ENCODE measurements at places on chromosomes 7 and 10.

- peak; percentile 73 for DNase-seq
Observed at GRCh38 chr7:78232806-78233205, 434.2 kb downstream of the PHTF2 start.

DNA sequence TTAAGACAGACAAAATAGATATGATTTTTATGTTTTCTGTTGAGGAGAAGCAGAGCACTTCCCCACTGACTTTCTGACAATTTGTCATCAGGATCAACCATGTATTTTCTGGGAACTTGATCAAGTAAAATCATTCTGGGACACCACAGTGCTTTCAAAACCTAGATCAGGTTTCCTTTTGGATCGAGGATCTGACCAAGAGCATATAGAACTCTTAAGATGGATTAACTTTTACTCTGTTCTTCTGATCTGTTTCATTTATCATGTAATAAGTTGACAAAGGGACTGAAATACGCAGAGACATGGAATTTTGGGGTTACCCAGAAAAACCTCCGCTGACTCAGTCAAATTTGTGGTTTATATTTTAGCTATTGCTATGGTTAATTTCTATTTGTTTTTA lies 136.0 kb upstream of the WNT16 start:
- peak; percentile 30 for DNase-seq

GRCh38 chr10:3982746-3983442 lies 197.9 kb upstream of the KLF6 start:
- DNase-seq: no peak

DNA sequence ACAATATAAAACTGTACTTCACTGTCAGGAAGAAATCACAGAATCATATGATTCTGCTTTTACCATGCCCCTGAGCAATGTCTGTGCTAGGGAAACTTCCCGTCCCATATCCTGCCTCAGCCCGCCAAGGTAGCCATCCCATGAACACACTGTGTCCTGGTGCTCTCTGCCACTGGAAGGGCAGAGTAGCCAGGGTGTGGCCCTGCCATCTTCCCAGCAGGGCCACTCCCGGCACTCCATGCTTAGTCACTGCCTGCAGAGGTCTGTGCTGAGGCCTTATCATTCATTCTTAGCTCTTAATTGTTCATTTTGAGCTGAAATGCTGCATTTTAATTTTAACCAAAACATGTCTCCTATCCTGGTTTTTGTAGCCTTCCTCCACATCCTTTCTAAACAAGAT lies 31.8 kb downstream of the AP3M1 start:
- no peak for DNase-seq

DNA sequence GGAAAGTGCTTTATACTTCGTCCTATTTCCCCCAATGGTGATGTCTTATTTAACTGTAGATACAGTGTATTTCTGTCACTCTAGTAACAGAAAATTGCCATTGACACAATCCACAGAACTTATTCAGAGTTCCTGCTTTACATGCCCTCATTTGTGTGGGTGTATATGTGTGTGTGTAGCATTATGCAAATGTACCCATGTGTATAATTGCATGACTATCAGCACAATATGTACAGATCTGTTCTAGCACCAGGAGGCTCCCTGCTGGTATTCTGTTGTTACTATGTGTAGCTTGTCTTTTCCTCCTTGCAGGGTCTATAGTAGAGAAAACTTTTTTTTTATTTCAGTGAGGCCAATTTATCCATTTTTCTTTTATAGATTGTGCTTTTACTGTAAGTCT lies 16.5 kb downstream of the CYP3A43 start:
- no peak for DNase-seq

GRCh38 chr7:1055956-1056784 lies 11.8 kb downstream of the GPR146 start:
- DNase-seq: no peak

DNA sequence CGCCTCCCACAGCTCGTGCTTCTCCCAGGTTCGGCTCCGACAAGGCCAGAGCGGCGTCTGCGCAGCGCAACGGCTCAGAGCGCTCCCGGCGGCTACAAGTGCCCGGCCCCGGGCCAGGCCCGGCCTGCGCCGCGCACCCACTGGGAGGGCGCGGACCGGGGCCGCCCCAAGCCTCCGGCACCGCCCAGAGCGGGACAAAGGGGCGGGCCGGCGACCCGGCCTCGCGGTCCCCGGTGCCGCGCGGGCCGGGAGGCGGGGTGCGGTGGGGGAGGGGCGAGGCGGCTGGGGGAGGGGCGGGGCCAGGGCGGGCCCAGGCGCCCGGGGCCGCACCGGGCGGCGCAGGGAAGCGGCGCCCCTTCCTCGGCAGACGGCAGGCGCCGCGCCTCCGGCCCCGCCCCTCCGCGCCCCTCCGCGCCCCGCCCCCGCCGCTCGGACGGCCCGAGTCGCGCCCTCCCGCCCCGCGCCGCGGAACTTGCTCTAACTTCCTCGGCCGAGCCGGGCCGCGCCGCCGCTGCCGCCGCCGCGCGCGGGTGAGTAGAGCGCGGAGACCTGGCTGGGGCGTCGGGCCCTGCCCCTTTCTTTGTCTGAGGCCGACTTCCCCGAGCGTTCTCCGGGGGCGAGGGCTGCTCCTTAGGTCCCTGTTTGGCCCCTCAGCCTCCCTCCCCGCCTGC lies at the start of gene TSPAN14:
Gene TSPAN14 (plus strand): TSS at position 469 of the 671 bp plus-strand sequence. CDS start 34,924 bp downstream, outside the sequence.
- peak; percentile 76 for DNase-seq

DNA sequence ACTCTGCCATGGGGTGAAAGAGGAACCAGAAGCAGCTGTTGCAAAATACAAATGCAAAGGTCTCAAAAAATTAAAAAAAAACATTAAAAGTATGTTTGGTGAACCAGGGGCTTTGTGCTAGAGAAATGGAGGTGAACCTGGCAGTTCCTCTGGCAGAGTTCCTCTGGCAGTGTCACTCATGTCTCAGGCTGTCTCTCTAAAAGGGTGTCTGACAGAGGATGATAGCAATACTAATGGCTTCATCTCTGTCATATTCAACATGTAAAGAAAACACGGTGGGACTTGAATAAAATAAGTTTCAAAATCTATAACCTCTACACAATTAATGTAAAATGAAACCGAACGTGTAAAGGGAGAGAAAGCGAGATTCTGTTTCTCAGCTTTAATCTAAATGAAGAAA lies 375.7 kb upstream of the VWC2 start:
- DNase-seq: no peak

DNA sequence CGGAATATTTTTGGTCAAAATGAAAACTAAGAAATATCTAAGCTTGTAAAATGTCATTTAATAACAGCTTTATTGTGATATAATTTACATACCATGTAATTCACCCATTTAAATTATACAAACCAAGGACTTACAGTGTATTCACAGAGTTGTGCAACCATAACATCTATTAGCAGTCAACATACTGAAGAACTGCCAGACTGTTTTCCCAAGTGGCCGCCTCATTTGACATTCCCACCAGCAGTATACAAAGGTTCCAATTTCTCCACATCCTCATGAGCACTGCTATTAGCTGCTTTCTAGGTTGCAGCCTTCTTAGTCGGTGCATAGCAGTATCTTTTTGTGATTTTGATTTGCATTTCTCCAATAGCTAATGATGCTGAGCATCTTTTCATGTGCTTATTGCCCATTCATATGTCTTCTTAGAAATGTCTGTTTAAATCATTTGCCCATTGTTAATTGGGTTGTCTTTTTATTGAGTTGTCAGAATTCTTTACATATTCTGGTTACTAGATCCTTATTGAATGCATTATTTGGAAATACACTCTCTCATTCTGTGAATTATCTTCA lies 153.0 kb upstream of the FGFR2 start:
- no peak for DNase-seq

DNA sequence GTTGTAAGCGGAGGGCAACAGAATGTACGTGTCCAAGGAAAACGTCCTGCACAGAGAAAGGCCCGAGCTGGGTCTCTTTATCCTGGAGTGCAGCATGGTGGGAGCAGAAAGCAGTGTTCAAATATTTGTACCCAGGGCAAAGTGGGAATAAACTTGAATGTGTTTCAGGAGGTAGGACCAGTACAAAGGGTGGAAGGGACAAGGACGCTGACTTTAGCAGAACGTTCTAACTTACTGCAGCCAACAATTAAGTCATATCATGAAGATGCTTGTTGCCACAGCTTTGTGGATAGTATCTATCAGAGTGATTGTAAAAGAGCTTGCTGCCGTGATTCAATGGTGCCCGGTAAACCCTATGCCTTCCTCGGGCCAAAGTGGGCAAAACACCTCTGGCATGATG lies 30.5 kb upstream of the ZC3HAV1L start:
- no peak for DNase-seq

- no peak for DNase-seq
Observed at GRCh38 chr7:68244389-68244788, 1247.8 kb downstream of the TYW1 start.

GRCh38 chr7:25947669-25948516 lies 204.1 kb upstream of the NFE2L3 start:
- no peak for DNase-seq

GRCh38 chr7:143356414-143357050 lies 6.0 kb downstream of the FAM131B start:
- no peak for DNase-seq

- DNase-seq: no peak
Observed at GRCh38 chr7:1029637-1030443, 14.5 kb upstream of the GPR146 start.

GRCh38 chr10:14481014-14481413 lies 150.3 kb upstream of the FRMD4A start:
- DNase-seq: no peak

DNA sequence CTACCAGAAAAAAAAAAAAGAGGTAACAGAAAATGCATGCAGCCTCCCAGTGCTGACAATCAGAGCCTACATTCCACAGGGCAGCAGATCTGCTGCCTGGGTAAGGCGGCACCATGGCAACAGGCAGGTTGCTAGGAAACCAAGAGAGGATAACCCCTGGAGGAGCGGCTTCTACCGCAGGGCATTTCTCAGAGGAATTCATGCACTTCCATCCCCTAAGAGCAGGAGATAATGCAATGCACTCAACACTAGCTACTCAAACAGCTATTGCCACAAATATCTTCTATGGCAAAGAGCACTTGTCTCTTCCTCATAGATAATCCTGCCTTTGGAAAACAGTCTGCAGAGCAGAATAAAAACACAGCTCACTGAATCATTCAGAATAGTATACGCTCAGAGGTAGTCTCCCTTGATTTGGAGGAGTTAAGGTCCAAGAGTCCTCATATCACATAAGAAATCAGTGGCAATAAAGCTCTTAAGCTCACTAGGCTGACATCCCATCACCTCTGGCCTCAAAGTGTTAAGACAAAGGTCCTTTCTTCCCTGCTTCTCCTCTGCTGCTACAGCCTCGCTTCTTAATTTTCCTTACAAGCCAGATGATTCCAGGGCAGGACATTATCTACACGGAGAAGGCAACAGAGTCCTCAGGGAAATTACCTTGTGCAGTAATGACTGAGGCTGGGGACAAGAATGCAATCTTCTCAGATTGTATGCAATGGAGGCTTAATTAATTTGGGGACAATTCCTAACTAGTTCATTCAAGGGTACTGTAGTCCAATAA lies 10.7 kb downstream of the PSAP start:
- peak; percentile 96 for DNase-seq

DNA sequence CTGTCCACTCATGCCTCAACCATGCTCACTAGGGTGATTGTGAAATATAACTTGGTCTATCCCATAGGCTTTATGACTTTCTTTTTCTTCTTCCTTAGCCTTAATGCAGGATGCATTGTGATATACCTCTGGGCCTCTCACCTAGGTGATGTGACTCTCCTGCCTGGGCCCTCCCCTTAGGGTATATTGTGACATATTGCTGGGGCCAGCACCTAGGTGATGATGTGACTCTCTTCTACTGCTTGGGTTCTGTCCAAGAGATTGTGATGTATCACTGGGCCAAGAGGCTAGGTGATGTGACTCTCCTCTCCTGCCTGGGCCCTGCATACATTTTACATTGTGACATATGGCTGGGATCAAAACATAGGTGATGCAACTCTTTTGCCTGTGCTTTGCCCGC lies 14.7 kb upstream of the ZNF107 start:
- DNase-seq: no peak

DNA sequence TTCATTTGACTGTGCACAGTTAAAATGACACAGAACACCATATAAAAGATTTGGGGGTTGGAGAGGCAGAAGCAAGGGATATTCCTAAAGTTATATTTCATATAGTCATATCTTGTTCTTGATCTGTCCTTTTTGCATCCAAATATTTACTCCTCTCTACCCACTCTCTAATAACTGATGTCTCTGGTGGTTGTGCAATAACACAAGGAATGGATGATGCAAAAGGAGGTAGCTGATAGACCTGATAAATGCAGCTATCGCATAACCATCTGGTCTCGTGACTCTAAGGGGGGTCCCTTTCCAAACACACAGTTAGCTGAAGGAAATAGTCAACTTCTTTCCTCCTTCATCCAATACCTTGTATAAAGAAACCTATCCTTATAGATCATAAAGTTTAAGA lies 123.1 kb downstream of the POLR1F start:
- DNase-seq: no peak

- peak; percentile 72 for DNase-seq
Observed at GRCh38 chr10:103680869-103681236, 174.5 kb downstream of the SH3PXD2A start.

GRCh38 chr10:3755440-3756359 lies 29.3 kb downstream of the KLF6 start:
- peak; percentile 79 for DNase-seq

DNA sequence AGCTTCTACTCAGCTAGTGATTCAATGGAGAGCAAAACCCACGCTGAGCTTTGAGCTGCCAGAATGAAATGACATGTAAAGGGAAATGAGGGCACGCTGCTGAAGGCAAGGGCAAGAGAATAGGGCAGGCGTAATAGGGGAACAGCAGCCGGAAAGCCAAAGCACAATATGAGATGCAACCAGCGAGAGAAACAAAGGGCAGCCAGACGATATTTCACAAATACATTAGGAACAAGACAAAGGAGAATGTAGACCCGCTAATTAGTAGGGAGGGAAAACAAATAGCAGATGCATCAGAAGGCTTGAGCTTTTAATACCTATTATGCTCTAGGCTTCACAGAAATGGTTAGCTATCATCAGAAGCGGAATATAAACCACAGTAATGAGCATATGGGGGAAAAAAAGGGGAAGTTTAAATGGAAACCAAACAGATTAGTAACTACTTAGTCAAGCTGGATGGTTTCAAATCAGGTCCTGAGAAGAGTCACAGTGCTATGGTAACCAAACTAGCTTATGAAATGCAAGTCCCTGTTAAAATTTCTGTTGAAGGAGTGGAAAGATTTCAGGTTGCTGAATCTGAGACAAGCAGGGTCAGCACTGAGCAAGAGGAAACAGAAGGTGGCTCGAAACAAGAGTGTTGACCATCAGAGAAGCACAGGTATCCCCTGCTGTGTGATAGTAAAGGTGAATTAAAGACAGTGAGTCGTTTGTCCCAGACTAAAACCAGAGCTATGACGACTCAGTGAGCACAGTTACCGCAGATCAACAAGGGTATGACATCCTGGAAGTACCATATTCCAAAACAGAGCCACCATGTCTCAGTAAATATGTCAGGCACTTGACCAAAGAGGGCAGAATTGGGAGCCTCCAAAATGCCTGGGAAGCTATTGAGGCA lies 496.9 kb upstream of the CELF2 start:
- DNase-seq: peak; percentile 17

DNA sequence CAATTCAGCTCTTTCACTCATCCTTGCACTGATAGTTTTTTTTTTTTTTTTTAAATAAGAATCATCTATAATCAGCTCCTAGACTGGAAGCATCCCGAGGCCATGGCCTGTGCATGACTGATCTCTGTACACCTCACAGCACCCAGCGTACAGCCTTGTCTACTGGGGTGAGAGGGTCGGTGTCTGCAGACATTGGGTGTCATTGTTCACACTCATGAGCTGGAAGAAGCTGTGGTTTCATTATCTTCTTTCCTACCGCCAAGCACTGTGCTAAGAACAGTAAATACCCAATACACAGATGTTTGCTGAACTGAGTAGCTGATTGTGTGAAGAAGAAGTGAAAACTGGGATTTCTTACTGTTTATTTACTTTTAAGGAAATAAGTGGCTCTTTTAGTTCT lies 123.6 kb downstream of the CLEC2L start:
- DNase-seq: no peak

- DNase-seq: no peak
Observed at GRCh38 chr10:47195274-47195885, 104.6 kb upstream of the GDF10 start.

All from fibroblast of skin of right biceps (primary cell).